ENCODE measurements at places on chromosomes 16 and 17. TPM values are rescaled to one million over a fixed set of nuclear protein-coding genes. Genes with fewer than 3 reads are reported as not detected.

- DNase-seq: no peak
- H3K4me3 ChIP-seq: no peak overlapping the region
- no peaks in the 10 kb centered on the region for H3K36me3 ChIP-seq
- no peaks in the 10 kb centered on the region for H3K27me3 ChIP-seq
Measured at GRCh38 chr16:87647431-87648185, 45.3 kb downstream of the JPH3 start.

GRCh38 chr16:87754535-87754934 lies 11.3 kb downstream of the KLHDC4 start:
- H3K27me3 ChIP-seq: no peaks in the 10 kb centered on the region
- H3K4me1 ChIP-seq: no peaks in the 10 kb centered on the region
- no peak overlapping the region for H3K27ac ChIP-seq
- peaks cover 7% of the 10 kb centered on the region for H3K36me3 ChIP-seq
- H3K4me3 ChIP-seq: no peak overlapping the region
- no peak for DNase-seq

GRCh38 chr17:69607162-69607834 lies 192.8 kb downstream of the MAP2K6 start:
- peaks cover 11% of the 10 kb centered on the region for H3K4me1 ChIP-seq
- no peaks in the 10 kb centered on the region for H3K36me3 ChIP-seq
- no peak overlapping the region for H3K4me3 ChIP-seq
- peak; percentile 67 for DNase-seq

C16orf86 gene
- total RNA-seq: 18.1 TPM

Measured in breast epithelium (tissue), 4 donors.